ENCODE measurements at places on chromosomes 11 and 22.

- no peak for DNase-seq
Measured at GRCh38 chr22:46721501-46722085, 16.5 kb downstream of the CERK start.

- DNase-seq = no peak
Measured at GRCh38 chr11:134552749-134553148, 140.7 kb upstream of the B3GAT1 start.

- DNase-seq = no peak
Measured at GRCh38 chr11:105361651-105362050, 222.1 kb upstream of the CARD18 start.

DNA sequence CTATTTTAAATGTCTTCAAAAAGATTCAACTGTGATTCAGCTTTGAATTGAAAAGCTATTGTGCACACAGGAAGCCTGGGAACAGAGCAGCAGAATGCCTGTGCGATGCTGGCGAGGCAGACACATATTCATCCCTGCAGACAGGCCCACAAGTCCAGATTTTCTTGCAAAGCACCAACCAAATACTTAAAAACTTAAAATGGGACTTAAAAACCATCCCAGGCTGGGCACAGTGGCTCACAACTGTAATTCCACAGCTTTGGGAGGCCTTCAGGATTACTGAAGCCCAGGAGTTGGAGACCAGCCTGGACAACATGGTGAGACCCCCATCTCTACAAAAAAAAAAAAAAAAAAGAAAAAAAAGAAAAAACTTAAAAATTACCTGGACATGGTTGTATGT lies 122.6 kb upstream of the SERPIND1 start:
- DNase-seq = no peak

DNA sequence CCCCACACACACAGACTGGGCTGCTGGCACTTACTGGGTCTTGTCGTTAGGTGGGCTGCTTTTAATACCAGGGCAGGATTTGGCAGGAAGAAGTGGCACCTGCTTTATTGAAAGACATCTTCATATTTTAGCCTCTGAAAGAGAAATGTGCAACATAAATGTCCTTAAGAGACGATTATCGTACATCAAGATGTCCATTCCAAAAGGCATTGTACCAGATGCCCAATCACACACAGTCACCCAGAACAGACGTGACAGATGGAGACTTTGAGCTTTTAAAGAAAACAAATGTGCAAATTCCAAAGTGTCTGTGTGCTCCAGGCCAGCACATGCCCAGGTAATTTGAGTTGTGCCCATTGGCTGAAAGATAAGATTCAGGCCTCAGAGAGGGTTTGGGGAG lies 155.7 kb downstream of the RRAS2 start:
- no peak for DNase-seq

DNA sequence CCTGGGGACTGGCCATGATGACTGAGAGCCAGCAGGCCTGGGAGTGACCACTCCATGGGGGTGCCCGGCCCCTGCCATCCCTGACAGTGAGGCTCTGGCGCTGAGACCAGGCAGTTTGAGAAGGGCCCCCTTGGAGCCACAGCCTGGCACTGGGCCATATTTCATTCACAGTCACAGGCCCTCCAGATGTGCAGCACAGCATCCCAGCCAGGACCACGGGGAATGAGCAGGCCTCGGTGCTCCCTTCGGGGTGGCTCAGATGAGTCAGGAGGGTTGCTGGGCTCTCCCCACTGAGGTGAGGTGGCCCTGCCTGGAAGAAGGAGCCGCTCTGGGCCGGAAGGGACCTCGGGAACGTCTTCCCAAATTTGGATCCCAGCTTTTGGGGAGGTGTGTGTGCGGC lies 53.0 kb downstream of the GRAMD4 start:
- DNase-seq = no peak

DNA sequence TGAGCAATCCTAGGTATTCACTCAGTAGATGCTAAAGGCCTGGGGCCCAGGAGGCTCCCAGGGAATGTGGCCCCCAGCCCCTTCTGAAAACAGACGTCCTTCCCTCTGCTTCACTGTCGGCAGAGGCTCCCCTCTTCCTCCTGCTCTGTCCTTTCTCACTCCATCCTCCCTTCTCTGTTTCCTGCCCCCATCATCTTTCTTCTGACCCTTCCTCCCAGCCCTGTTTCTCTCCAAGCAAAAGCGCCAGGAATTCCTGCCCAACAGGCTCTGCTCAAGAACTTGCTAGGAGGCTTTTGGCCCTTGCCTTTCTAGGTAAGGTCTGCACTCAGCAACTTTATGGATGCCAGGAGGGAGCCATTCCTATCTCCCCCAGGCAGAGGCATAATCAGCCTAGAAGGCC lies 300.5 kb downstream of the NTM start:
- no peak for DNase-seq

GRCh38 chr11:44957776-44958564 lies 7.3 kb upstream of the TP53I11 start:
- no peak for DNase-seq

- DNase-seq = no peak
Measured at GRCh38 chr11:78607696-78608095, 33.0 kb upstream of the NARS2 start.

DNA sequence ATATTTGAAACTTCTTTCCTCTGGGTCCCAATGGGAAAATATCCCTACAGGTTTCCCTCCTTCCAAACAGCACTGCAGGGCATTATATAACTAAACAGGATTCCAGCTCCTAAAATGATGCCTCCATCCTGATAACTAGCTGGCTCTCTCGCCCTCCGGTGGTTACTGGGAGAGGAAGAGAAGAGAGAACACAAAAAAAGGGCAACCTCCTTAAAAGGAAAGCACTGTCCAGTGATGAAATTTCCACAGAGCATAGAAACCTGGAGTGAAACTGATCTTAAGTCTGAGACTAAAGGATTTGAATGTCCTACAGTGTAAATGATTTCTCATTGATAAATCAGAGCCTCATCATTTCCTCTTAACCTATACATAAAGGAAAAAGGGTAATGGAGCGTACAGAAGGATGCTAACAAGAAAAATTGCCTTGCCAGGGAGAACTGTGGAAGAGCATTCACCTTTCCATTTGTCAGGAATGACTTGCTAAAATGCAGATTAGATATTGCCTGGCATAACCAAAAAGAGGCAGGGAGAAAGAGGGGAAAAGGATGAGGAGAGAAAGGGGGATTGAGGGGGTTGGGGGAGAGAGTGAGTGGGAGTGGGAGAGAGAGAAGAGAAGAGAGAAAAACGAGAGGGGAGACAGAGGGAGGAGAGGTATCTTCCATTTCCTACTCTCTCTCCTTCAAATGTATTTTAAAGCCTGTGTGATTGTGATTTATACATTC lies 121.3 kb downstream of the APOL5 start:
- peak; percentile 44 for DNase-seq

GRCh38 chr11:10930224-10930971 lies 72.5 kb upstream of the ZBED5 start:
- peak; percentile 33 for DNase-seq

DNA sequence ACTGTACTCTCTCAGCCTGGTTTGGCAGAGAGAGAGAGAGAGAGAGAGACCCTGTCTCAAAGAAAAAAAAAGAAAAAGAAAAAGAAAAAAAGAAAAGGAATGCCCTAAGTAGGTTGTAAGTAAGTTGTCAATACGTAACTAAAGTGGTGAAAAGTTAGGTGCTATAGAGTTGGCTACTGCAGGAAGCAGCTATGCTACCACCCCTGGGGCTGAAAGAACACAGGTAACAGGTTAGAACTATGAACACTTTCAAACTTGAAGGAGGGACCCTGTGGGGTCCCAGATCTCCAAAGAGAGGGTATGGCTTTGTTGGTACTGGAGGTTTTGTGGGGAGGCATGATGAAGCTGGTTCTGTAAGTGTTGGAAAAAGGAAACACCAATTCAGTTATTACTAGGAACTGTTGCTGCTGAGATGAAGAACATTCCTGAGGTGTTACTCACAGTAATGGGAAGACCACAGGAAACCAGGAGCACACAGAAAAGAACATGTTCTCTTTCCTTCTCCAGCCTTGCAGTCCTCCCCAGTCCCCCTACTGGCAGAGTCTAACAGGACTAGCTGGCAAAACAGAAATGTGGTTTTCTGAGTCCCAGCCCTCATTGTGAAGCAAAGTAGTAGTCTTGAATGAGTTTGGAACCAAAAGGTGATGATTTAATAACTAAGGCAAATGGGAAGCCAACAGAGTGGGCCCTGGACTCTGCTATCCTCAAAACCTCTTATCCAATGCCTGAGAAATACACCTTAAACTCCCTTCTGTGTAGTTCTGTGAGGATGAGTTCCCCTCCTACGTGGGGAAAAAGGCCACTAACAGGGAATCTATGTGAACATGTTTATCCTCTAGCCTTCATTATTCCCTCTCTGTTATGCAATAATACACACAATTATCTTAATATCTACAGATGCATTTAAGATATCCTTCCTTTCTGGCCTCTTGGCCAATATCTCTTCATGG lies 427.0 kb upstream of the DDI1 start:
- DNase-seq = peak; percentile 87

- no peak for DNase-seq
Measured at GRCh38 chr11:8832571-8833260, 78.3 kb upstream of the AKIP1 start.

- no peak for DNase-seq
Measured at GRCh38 chr11:115709297-115709696, 205.1 kb upstream of the CADM1 start.

- no peak for DNase-seq
Measured at GRCh38 chr11:130391711-130392110, 36.7 kb downstream of the ADAMTS8 start.

- DNase-seq = no peak
Measured at GRCh38 chr11:82714346-82715174, 19.1 kb downstream of the FAM181B start.

GRCh38 chr11:46114378-46114777 lies 6.9 kb downstream of the PHF21A start:
- DNase-seq = no peak

DNA sequence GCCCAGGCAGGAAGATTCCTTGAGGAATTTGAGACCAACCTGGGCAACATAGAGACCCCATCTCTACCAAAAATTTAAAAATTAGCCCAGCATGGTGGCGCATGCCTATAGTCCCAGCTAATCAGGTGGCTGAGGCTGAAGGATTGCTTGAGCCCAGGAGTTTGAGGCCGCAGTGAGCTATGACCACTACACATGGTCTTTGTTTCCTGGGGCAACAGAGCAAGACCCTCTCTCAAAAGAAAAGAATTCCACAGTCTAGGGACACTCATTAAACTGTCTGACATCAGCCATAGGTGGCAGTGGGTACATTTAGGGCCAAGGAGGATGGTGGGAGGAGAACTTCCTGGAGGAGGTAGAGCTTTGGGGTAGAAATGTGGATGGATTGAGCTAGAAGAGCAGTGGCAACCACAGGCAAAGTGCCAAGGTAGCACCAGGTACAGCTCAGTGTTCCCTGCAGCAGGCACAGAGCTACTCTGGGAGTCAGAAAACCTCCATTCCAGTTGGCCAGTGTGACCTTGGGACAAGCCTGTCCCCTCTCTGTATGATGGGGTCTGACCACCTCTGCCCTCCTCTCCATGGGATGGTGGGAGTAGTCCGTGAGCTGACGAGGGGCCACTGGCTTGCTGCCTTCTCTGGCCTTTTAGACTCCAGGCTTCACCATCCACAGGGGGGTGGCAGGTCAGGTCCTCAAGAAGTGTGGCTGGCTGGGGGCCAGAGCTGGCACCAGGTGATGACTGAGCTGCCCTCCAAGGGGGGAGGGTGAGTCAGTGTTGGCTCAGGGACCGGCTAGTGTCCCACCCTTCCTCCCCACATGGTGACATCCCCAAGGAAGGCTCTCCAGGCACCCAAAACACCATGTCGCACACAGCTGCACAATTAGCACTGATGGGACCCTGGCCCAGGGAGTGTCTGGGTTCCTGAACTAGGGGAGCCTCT lies 3.7 kb upstream of the CLCF1 start:
- DNase-seq = no peak

- DNase-seq = no peak
Measured at GRCh38 chr22:46062971-46063631, 86.1 kb upstream of the WNT7B start.

DNA sequence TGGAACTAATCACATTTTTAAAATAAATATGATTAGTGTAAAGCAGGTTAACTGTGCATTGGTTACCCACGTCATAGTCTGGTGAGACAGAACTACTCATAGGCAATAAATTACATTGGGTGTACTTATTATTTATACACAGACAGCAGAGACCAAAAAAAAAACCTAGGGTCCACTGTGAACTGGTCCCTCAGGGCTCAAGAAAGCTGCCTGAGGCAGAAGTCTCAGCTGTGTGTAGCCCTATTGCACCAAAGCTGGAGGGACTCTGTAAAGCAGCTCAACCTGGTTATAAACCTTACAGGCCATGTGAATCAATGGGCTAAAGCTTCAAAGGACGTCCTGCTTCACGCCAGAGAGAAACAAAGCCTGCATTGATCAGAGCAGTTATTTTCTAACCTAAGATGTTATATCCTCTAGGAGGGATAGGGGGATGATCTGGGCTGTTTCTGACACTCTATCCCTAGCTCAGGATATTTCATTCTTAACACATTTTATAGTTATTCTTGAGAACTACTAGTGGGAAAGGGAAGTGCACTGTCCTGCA lies 432.2 kb upstream of the ANO3 start:
- DNase-seq = no peak
